Adrenal gland (tissue), 19 donors: ENCODE measurements at places on chromosomes 1 and 21.

DNA sequence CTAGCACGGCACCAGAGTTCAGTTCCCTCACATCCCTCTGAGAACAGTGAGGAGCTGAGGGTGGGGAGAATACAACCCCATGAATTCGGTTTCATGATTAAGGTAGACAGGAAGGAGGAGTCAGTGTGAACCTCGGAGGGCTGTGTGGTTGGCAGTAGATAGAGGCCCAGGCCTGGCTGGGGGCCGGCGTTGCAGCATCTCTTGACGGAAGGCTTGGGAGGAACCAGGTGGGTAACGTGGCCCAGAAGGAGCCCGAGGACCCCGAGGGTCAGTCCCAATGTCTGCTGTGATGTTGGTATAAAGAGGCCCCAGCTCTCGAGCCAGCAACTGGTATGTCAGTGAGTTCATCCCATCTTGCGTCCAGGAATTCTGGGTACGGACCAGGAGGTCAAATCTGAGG is 5.5 kb downstream of the PPOX start:
- no peak for DNase-seq

GRCh38 chr1:209134001-209134400 is 449.5 kb upstream of the CAMK1G start:
- no peak for DNase-seq

GRCh38 chr1:80917225-80917624 is 883.5 kb upstream of the ADGRL2 start:
- no peak for DNase-seq

DNA sequence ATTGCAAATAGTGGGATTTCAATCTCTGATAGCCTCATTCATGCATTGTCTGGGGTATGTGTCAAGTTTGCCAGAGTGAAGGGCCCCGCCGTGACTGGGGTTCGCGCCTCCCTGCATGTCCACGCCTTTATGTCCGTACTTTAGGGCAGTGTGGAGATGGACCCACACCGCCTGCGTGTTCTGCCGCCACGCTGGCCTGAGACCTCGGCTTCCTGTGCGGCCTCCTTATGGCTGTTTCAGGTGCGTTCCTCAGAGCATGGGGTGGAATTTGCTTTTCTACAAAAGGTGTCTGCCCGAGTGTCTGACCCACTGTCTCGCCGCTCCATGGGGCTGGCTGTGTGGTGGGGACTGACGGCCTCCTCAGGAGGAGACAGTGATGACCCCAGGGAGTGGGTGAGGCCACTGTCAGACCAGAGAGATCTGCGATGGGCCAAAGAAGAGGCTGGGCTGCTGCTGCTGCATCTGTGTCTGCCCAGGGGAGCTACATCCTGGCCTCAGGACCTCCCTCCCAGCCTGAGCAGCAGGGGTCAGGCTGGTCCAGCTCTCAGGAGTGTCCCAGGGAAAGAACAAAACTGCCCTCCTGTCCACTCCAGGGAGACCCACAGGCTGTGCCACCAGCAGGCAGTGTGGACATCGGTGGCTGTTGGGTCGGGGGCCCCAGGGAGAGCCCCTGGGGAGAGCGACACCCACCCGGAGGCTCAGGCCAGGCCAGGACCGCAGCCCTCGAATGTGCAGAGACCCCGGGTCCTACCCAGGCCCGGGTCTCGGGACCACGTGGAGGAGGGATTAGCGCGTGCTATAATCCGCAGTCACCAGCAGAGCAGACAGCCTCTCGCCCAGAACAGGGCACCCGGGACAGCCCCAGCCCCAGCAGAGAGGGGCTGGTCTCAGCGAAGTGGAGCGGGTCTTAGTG is 9.8 kb upstream of the SLC19A1 start:
- DNase-seq = no peak

- no peak for DNase-seq
Observed at GRCh38 chr1:200668514-200669313, 993 bp downstream of the DDX59 start.
